8988T (cell line): ENCODE measurements at places on chromosomes 2 and 18.

DNA sequence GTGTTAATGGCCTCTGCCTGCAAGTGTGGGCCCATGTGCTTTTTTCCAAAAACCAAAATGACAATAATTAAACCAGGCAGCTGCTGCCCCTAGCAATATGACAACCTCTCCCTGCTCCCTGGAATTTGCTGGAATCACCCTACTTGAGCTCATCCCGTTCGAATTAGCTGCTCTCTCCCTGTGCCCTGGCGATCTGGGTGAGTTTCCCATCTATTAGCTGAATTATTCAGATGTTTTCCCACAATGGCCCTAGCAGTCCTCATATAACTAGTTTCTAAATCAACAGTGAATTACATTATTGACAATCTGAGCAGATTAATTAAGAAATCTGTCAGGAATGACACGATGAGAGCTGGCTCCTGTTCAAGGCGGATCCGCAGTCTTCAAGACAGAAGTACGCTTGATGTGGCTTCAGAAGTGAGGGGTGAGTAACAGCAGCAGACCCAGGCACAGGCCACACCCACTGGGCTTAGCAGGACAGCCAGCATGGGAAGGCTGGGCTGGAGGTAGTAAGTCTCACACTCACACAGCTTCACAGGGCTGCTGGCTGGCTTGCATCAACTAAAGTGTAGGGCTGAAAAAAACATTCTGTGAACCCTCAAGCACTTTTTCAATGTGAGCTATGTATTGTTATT is 366.2 kb upstream of the ID2 start:
- DNase-seq, result no peak

DNA sequence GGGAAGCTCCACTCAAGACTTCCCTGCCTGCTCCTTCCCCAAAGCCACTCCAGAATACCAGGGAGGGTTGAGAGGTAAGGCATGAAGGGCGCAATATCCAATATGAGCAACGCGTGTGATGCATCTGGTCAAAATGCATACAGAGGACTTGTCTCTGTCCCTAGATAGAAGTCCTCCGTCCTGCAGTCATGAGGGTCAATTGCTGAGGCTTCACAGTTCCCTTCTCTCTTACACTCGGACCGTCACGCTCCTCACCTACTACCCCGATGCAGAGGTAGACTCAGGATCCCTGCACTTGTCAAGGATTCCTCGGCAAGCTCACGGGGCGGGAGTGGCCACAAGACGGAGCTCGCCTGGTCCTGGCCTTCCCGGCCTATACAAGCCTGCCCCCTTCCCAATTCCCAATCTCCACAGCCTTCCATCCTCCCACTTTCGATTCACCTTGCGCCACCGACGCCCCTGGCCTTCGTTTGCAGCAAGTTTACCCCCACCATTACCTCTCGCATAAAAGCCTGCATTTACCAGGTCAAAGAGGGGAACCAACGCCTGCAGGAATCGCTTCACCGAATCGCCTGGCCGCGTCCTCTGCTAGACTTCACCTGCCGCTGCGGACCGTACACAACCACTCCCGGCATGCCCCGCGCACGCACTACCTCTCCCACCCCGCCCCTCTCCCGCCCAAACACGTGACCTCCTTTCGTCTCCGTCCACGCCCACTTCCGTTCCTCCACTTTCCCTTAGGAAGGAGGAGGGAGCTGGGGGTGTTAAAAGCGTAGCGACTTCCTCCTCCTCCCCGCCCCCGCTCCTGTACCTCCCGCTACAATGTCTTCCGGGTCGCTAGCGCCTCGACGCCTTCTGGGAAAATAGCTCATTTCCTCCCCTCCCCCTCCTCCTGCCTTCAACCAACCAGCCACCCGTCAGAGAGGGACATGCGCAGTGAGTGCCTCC is at the start of gene ORC4:
TSS of gene ORC4 (minus strand) at position 627 of the 948 bp plus-strand sequence. CDS start 44,779 bp downstream, outside the sequence.
- DNase-seq, result peak; percentile 51

DNA sequence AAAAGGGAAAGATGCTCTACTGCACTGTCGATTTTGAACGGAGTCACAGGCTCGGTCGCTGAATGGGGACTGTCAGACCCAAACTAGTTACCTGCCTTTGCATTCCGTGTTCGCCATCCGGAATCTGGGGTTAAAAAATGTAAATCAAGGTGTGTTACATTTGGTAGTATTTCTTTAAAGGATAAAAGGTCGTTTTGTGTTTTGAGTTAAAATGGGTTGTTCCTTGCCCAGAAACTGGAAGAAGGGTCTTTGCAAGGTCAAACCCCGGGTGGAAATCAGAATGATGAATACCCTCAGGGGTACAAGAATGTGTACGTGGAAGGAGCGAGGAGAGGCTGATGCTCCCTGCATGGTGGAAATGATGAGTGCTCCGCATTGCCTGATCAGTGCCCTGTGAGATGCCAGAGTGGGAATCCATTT is 1.0 kb downstream of the VSNL1 start:
- DNase-seq, result no peak

GRCh38 chr2:238688193-238689153 is 159.4 kb upstream of the TWIST2 start:
- no peak for DNase-seq

GRCh38 chr2:127101048-127101611 is 5.8 kb downstream of the BIN1 start:
- no peak for DNase-seq

DNA sequence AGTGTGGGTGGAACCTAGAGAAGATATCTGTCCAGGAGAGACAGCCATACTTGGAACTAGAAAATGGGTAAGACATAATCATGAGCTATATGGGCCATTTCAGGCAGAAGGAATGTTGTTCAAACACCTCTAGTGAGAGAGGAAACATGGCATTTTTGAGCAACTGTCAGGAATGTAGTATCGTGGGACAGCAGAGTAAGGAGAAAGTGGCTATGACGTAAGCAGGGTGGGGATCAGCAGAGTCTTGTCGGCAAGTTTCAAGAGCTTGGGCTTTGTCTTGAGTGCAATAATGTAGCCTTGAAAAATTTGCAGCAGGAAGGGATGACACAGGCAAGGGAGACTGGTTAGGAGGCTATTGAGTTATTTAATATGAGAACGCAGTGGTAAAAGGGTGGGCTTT is 20.4 kb downstream of the SERPINB7 start:
- DNase-seq, result no peak

DNA sequence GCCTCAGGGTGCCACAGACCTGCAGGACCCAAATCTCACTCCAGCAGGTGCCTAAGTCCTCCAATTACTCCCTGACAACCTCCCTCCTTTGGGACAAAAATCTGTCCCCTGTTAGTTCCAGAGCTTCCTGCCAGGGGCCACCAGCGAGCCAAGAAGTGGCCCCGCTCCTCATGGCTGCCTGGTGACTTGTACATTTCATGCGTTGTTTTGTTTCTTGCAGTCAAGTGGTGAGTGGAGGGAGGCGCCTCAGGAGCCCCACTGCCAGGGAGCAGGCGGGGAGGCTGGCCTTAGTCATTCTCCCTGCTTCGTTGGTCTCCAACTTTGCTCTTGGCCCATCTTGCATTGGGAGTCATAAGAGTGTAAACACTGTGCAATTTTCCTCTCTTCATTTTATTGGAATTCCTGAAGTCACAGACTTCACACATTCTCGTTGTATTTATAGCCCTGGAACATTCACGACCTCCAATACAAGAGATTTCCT is 81.3 kb downstream of the KCNF1 start:
- DNase-seq, result no peak

- DNase-seq, result no peak
These were observed 85.5 kb downstream of the SCN1A start for GRCh38 chr2:166042356-166042755.

DNA sequence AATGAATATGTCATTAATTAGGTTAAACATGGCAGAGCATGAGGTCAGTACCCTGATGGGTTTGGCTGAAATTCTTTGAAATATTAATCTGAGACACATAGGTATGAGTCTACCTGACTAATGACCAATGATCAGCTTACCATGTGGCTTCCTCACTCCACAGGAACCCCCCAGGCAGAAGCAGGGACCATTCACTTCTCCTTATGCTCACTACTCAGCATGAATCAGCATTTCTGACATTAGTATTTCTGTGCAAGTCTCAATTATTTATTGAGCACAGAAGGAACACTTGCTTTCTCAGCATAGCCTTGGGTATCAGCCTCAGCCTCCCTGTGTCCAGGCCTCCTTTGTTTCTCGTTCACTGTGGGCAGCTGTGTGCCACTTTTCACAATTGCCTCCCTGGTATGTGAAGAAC is 9.3 kb upstream of the KCNE4 start:
- no peak for DNase-seq

GRCh38 chr18:10399465-10399864 is 55.0 kb upstream of the APCDD1 start:
- no peak for DNase-seq

GRCh38 chr2:24432121-24432520 is 58.9 kb upstream of the NCOA1 start:
- no peak for DNase-seq

- no peak for DNase-seq
These were observed 65.2 kb downstream of the PLCL1 start for GRCh38 chr2:197869501-197870111.

DNA sequence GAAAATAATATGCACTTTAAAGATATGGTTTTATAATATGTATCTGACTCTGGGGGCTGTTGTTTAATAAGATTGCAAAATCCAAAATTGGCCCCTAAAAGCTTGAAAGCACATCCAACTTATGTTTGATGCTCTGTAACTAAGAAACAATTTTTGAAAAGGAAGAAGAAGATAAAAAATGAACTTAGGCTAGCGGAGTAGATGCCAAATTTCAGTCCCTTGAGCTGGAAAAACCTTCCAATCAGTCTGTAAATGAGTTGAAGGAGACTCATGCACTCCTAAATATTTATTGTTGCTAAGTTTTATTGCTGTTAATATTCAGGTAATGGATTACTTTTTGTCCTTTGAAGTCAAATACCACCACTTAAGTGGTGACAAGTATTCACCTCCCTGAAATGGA is 465.0 kb downstream of the ZEB2 start:
- no peak for DNase-seq

DNA sequence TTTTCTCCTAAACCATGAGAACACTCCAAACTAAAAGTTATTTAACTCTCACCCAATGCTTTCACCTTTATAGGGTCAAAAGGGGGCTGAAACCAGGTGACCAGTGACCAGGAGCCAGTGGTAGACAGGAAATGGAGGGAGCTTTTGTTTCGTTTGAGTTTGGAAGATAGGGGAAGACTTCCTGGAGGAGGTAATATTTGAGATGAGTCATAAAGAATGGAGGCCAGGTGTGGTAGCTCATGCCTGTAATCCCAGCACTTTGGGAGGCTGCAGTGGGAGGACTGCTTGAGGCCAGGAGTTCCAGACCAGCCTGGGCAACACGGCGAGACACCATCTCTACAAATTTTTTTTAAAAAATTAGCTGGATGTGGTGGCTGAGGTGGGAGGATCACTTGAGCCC is 8.5 kb downstream of the FAM161A start:
- DNase-seq, result no peak

DNA sequence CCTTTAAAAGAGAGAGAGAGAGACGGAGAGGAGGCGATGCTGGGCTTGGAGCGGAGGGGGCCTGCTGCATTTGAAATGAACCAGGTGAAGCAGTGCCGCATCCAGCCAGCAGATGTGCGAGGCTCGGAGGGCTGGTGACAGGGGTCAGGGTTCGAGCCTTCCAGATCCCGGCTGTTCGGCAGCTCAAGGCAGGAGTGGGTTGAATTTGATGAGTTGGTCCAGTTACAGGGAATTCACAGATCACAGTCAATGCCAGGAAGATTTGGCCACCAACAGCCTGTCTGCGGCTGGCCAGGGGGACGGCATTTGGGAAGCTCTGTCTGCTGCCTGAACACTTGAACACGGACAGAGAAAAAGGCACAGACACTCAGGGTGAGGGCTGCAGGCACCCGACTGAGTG is 48.6 kb downstream of the PTGR3 start:
- DNase-seq, result no peak

GRCh38 chr18:59900222-59901128 is 679 bp downstream of the PMAIP1 start:
- no peak for DNase-seq

DNA sequence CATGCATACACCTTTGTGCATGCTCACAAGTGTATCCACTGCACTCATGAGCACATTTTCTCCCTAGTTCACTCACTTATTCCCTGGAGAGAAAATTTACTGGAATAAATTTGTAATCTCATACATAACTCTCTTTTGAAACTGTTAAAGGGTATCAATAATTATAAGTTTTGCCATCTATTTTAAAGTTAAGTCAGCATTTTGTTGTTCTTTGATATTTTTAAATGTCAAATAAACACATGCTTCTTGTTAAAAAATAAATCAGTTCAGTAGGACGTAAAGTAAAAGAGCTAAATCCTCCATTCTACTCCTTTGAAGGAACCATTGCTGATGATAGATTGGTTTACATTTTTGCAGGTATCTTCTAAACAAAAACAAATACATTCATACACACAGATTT is 522.1 kb downstream of the NR4A2 start:
- no peak for DNase-seq

DNA sequence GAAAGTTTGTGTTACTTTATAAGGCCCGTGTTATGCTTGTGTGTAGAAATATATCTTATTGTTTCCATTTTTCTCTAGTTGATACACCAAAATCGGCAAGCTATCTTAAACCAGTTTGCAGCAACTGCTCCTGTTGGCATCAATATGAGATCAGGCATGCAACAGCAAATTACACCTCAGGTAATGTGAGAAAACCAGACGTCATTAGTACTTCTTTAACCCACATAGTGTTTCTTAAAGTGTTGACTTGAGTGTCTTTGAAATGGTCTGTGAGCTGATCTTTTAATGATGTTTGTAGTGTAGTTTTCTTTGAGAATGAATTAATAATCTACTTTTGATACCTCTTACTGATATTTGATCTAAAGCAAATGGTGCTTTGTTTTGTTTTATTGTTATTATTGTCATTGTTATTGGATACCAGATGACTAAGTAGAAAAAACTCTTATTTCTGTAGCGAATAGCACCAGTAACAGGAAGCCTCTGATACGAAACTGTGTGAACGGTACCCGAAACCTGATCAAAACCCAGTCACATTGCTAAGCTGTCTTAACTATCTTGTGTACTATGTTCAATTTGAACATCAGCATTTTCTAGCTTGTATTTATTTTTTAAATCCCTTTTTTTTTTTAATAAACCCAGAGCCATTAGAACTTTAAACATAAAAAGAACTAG is 53.7 kb downstream of the PTRHD1 start:
- no peak for DNase-seq

GRCh38 chr2:67790622-67791021 is 272.2 kb downstream of the C1D start:
- no peak for DNase-seq

GRCh38 chr2:9539531-9539930 is 16.1 kb downstream of the ADAM17 start:
- DNase-seq, result no peak

- no peak for DNase-seq
These were observed 27.9 kb downstream of the NOL10 start for GRCh38 chr2:10661846-10662245.

GRCh38 chr2:222057347-222058073 is 241.3 kb downstream of the PAX3 start:
- no peak for DNase-seq

GRCh38 chr2:11133238-11133935 is 21.9 kb upstream of the SLC66A3 start:
- DNase-seq, result no peak

GRCh38 chr2:26859622-26860021 is 11.7 kb downstream of the DPYSL5 start:
- no peak for DNase-seq

- no peak for DNase-seq
These were observed 19.4 kb downstream of the AGFG1 start for GRCh38 chr2:227491386-227491785.
